CD4-positive, alpha-beta T cell treated with Interleukin-15 for 1 hour (primary cell): ENCODE measurements at places on chromosomes 3 and 15.

DNA sequence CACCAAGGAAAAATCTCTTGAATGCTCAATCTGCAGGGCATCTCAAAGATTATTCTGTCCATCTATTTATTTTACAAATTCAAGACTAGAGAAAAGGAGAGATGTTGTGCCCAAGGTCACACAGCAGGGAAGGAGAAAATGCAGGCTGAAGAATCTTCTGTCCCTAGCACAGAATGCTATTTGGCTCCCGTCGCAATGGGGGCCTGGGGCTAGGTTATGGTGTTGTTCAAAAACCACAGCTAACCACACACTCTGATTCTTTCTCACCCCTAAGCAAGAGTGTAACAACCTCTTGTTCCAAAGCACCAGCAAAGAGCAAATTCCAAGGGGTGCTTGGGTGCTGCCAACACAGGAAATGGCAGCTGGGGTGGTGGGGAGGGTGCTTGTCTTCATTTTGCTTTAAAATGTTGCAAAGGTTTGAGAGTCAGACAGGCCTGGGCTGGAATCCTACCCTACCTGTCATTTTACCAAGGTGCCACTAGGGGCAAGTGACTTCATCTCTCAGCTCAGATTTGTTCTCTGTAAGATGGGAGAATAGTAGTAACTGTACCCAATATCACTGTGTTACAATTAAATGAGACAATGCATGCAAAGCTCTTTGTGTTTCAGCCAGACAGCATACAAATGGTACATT is 112.5 kb downstream of the ADAMTS9 start:
- no peak for DNase-seq

GRCh38 chr3:64351713-64352638 is 126.7 kb upstream of the PRICKLE2 start:
- no peak for DNase-seq

DNA sequence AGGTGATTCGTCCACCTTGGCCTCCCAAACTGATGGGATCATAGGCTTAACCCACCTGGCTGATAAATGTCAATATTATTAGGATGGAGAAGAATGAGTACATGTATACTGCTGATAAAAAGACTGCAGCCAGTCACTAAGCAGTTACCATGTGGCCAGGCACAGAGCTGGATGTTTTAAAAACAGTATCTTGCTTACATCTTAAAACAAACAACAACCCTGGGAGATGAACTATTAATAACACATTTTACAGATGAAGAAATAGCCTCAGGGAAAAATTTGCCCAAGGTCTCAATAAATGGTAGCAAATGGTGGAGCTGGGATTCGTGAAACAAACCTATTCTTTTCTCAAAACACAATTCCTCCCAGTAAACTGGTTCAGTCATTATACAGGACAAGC is 18.1 kb downstream of the IL17RD start:
- DNase-seq, result no peak

- no peak for DNase-seq
Measured at GRCh38 chr3:127009531-127009930, 26.6 kb downstream of the PLXNA1 start.
